Right forelimb (tissue), 1 donor: ENCODE measurements at places on chromosomes 11 and 22.

DNA sequence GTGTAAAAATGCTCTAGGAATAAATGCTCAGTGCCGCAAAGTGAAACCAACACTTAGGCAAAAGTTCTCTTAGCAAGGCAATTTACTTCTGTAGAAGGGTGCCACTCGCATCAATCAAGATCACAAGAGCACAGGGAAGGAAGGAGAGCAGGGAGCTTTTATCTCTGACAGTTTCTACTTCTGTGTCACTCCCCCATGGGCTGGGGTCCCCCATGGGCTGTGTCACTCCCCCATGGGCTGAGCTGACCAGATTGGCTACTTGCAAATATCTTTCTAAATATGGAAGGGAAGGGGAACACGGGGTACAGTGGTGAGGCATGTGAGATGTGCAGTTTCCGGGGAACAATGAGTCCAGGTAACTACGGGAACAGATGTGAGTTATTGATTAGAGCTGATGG is 397 bp downstream of the OR52N2 start:
- no peak for DNase-seq

GRCh38 chr11:12729941-12730340 is 55.7 kb downstream of the TEAD1 start:
- no peak for DNase-seq

DNA sequence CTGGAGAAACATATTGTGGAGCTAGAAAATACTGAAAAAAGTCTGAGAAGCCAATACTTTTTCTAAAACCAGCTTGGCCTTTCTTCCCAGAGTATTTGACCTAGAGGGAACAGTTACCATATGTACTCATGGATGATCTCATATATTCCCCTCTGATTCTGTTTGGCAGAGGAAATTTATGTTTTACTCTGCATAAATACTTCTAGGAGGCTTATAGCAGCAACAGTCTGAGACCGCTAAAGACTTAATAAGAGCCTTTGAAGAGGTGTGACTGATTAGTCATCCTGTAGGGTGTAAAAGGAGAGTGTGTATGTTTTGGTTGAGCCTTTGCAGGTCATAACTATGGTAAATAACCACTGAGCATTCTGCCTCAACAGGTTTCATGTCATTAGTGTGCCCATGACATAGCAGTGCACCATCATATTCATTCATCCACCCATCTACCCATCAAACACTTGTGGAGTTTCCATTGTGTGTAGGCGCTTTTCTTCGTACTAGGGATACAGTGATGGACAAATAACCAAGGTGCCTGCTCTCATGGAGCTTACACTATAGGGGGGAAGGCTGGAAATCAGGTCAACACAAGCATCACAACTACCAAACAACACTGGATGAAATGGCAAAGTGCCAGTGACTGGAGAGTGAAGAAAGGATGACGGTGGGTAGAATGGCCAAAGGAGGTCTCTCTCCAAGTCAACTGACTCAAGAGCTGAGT is 44.5 kb downstream of the TRAF6 start:
- no peak for DNase-seq

- DNase-seq: no peak
These were observed 339.1 kb downstream of the GUCY1A2 start for GRCh38 chr11:106679181-106679580.

- no peak for DNase-seq
These were observed 6.4 kb downstream of the CLMP start for GRCh38 chr11:123188508-123189165.

DNA sequence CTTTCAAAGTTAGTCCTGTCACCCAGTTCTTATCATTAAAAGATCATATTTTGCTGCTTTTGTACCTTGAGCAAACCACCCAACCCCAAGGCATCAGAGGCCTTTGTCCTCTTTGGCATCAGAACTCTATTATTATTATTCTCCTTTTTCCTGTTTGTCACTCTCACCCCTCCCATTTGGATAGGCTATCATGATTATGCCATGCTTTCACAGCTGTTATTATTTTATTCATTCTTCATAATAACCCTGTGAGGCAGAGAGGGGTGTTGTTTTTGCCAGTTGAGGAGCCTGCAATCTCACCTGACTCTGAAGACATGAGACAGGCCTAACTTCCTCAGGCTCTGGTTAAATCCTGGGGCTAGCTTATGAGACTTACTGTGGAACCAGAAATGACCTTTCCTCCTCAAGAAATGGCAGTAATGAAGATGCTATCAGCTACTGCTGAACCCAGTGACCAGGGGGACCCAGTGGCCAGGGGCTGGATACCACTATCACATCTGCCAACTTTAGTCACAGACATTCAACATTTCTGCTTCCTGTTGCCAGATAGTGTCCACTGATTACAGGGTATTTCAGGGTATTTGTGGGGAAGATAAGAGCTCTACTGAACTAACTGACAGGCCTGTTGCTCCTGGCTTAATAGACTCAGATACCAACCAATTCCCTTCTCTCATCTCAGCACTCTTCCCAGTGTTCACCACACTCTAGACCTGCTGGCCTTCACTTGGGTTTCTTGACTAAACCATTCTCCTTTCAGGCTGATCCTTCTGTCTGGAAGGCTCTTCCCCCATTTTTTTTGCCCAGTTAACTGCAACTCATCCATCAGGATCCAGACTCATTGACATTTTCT is 11.8 kb upstream of the SWAP70 start:
- no peak for DNase-seq

DNA sequence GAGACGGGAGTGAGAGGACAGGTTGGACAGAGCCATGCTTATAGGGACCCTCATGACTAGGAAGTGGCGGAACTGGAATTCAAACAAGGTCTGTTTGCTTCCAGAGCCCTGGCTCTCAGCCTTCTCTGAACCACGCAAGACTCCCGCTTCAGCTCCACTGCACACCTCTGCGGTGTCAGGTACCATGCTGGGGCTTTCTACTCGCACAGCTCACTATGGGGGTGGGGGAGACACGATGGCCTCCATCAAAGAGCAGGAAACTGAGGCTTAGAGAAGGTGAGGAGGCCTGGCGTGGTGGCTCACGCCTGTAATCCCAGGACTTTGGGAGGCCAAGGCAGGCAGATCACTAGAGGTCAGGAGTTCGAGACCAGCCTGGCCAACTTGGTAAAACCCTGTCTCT is 14.2 kb downstream of the SUN2 start:
- no peak for DNase-seq
